SHP77 (cell line): ENCODE measurements at places on chromosomes 2 and 18.

GRCh38 chr2:112997151-112997550 lies 8.1 kb upstream of the IL36A start:
- no peak for DNase-seq

GRCh38 chr2:172456002-172456401 lies 28.6 kb downstream of the ITGA6 start:
- DNase-seq: no peak

DNA sequence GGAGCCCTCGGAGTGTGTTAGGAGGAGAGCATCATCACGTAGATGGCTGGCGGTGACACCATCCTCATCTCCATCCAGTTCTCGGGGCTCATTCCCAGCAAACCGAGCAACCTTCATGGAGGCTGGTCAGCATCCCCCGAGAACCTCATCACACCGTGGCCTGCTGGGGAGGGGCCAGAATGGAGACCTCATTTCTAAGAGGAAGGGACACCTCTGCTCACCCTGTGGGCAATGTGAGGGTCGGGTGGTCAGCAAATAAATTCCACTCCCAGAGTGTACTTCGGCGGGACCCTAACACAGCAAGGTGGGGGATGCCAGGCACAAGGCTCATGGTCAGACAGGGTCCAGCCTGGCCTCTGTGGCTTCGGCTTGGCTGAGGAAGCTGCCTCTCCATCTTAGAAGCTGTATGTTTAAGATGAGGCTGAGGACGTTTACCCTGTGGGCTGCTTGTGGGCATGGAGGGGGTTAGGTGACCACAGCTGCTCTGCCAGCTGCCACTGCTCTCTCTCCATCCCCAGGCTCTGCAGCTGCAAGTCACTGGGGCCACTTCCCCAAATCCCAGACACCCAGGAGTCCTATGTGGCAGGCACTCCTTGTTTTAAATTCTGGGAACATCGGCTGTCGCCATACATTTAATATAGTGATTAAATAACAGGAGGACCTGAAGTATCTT lies 56.5 kb upstream of the PXDN start:
- DNase-seq: no peak

GRCh38 chr18:8536231-8536630 lies 73.0 kb upstream of the RAB12 start:
- DNase-seq: no peak

DNA sequence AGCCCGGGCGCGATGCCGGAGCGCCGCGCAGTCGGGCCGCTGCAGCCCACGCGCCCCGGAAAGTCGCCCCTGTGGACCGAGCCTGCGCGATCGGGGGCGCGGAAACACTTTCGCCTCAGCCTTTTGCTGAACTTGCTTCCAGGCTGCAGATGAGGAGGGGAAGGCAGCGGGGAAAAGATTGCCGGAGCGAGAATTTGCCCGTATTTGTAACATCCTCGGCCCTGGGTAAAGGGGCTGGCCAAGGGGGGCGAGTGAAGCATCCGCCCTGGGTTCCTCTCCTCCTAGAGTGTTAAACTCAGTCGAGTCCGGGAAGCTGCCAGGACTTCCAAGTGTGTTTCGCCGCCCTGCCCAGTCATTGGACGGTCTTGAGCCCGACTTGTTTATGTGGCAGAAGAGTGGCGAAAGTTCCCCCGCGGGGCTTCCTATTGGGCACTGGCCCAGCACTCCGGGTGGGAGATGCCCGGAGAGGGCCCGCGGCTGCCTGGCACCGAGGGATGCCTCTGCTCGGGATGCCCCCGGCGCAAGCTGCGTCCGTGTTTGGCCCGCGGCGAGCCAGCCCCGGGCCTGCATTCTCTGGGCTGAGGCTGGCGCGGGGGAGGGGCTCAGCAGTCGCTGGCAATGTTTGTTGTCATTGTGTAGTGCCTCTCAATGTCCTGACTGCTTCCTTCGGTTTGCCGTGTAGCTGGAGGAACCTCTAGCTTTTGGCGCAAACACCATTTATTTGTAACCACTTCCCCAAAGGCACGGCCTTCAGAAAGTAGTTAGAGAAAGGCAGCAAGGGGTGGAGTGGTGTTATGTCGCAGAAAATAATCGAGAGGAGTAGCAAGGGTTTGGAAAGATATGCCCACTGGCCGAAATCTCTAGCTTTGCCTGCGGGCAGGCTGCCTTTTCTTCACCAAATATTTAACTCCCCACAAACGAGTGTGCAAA lies 1.1 kb downstream of the CYBRD1 start:
- DNase-seq: no peak

- DNase-seq: no peak
Observed at GRCh38 chr18:41146301-41146700, 808.7 kb upstream of the PIK3C3 start.

DNA sequence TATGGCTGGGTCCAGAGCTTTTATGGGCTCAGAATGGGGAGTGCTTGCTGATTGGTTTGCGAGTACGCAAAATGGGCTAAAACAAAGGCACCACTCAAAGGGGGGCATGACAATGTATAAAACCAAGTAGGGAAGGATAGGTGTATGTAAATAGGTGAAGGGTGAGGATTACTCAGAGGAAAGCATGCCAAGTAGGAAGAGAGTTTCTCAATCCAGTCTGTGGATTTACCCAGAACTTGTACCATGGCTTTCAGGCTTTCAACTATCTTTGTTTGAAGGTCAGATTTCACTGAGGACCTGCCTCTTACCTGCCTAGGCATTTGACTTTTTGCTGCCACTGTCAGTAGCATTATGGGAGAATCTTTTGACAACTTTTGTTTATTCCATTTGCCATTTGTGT lies 92.3 kb downstream of the RAB3GAP1 start:
- DNase-seq: no peak

GRCh38 chr2:196208915-196209314 lies 37.5 kb upstream of the STK17B start:
- DNase-seq: no peak

GRCh38 chr2:43333656-43334144 lies 107.3 kb upstream of the ZFP36L2 start:
- no peak for DNase-seq
